ENCODE measurements at places on chromosomes 1 and 21.

GRCh38 chr1:17790383-17791054, 35.4 kb downstream of the ACTL8 start:
- DNase-seq = no peak

DNA sequence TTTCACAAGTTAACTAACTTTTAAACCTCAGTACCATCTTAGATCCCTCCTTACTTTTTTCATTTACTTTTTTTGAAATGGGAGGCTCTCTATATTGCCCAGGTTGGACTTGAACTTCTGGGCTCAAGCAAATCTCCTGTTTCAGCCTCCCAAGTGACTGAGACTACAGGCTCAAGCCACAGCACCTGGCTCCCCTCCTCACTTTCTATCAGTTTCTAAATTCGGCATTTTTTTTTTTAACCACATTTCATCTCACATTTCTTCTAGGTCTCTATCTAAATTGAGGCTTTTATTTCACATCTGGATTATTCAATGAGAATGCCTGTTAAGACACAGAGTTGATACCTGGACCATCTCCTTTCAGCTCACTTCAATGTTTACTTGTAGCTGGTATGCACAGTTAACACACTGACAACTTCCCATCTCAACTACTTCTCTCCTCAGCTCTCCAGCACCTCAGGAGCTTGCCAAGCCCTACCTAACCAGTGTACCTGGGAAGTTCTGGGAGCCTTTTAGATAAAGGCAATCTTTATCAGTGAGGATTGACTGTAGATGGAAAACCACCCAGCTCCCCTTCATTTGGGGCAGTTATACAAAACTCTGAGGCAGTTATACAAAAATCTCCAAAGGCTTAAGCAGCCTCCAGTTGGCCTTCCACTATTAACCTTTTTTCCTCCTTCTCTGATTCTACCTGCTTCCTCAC, 3.4 kb downstream of the USP33 start:
- DNase-seq = no peak

DNA sequence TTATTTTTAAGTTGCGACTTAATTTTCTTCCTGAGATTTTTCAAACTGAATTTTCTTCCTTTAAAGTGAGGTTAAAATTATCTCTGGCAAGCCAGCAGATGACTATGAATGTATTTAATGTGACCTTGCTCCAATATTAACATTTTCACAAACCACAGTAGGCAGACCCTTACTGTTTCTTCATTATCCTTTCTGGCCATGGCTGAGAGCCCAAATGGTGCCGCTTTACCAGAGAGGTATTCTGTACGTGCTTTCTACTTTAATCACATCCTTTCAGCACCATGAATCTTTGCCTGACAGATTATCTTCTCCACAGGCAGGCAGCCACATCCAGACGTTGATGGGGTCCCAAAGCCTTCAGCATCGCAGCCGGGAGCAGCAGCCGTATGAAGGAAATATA, 129.6 kb downstream of the LRRC40 start:
- DNase-seq = no peak

GRCh38 chr1:167761400-167761799, 39.6 kb downstream of the MPZL1 start:
- DNase-seq = no peak

DNA sequence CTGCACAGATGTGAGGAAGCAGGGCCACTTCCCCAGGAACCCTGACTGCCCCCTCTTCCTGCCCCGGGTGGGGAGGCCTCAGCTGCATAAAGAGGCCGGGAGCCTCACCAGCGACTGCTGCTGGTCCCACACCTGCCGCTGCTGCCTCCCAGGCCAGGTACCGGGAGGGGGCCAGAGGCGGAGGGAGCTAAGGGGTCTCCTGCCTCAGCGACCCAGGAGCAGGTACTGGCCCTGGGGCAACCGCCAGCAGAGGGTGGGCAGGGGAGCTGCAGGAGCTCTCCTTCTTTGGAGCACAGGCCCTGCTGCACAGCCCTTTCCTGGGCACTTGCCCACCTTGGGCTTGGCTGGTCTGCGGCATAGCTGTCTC, 6.8 kb downstream of the GJC2 start:
- peak; percentile 68 for DNase-seq

DNA sequence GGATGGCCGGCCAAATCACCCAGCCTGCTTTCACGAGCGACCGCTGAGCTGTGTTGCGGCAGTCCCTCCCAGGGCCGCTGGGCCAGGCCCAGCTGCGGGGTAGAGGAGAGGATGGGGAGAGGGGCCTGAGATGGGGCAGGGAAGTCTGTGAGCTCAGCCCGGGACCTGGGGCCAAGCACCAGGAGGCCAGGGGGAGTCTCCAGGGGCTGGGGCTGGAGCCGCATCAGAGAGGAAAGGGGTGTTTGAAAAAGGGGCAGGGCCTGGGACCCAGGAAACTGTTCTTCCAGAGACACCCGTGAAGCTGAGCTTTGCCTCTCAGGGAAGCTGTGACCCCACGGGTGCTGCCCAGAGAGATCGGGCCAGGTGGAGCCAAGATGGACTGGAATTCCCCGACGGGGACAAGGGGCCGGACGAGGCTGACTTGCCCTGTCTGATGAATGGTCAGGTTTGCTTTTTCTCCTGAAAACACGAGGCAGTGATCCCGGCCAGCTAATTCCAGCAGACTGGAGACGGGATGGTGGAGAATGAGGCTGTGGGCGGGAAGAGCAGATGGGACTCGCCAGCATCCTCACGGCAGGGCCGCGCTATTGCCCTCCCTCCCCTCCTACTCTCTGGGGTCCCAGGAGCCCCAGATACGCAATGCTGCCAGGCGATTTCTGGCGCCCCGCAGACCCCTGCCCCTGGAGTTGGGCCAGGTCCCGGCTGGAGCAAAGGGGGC, 40.3 kb upstream of the COL18A1 start:
- no peak for DNase-seq

DNA sequence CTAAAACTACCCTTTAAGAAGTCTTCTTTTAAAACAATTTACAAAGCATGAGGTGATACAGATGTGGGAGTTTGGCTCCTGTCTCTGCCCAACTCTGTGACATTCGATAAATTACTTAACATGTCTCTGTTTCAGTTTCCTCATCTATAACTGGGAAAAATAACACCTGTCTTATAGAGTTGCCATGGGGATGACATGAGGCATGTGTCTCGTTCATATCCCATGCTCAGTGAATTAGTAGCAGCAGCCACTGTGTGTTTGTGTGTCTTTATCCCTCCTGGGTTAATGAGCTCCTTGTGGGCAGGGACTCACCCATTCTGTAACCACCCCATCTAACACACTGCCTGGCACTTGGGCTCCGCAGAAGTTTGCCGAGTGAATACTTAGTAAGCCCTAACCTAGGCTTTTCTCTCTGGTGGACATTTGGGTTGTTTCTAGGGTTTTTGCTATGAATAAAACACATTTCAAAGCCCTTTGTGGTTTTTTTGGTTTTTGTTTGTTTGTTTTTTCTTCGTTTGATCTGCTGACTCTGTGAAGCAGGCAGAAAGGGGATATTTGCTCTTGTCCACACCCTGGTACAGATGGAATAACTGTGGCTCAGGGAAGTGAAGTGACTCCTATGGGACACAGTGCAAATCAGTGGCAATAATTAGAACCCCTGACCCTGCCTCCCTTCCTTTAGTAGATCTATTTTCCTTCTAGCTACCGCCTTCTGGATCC, 797 bp upstream of the KCNJ9 start:
- no peak for DNase-seq

DNA sequence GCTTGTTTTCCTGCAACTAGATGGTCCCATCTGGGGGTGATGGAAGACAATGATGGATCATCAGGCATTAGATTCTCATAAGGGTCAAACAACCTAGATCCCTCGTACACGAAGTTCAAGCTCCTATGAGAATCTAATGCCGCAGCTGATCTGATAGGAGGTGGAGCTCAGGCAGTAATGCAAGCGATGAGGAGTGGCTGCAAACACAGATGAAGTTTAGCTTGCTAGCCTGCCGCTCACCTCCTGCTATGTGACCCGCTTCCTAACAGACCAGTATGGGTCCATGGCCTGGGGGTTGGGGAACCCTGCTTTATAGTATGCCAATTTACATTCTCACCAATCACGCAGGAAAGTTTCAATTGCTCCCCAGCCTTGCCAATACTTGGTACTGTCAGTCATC, 37.5 kb downstream of the TLR5 start:
- DNase-seq = no peak

DNA sequence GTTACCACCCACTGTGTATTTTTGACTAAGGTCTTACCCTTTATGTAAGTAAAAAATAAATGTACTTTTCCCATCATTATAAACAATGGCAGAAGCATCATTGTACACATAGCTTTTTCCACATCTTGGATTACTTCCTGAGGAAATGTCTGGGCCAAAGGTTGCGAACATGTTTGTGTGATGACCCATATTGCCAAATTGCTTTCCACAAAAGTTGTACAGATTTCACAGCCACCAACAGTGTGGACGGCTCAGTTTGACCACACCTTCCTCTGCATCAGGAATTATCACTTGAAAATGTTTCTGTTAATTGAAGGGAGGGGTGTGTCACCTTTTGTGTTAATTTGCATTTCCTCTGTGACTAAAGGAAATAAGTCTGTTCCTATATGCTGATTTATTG, 25.7 kb downstream of the AKNAD1 start:
- no peak for DNase-seq

GRCh38 chr1:223844787-223845036, 1.0 kb downstream of the TP53BP2 start:
- DNase-seq = peak; percentile 18

DNA sequence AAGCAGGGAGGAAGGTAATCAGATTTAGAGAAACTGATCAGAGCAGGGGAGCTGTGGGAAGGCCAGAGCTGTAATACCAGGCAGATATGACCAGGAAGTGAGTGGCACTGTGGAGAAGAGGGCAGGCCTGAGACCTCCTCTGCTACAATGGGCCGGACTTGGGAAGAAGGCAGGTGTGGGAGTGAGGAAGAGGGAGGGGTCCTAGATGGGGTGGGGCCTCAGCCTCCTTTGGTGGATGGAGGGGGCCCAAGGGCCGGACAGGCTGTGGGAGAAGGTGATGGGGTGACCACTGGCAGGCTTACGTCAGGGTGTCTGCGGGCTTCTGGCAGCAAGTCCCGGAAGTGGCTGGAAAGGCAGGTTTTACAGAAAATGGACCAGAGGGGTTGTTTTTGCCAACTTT, 5.0 kb upstream of the HPCA start:
- DNase-seq = no peak

DNA sequence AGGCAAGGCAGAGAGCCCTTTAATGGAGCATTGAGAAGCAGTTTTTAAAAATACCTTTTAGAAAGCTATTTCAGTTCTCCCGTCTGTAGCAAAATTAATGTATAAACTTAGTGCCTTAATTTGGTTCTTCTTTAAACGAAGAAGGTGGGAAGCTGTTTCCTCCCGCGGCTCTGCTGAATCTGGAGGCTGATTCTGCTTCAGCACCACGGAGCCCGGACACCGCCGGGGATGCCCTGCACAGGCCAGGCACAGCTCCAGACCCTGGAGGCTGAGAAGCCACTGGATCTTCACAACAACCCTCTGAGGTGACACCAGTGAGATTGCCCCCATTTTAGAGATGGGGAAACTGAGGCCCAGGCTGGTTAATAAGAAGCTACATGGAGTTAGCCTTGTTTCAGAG, 175.8 kb upstream of the VAMP3 start:
- no peak for DNase-seq

- peak; percentile 31 for DNase-seq
These were observed 18.1 kb upstream of the LBR start for GRCh38 chr1:225445639-225446594.

Data from hematopoietic multipotent progenitor cell (in vitro differentiated cells).